Activated T-cell treated with anti-CD3 and anti-CD28 coated beads, Interleukin-2, amount 50 U/mL, for 4 hours (primary cell): ENCODE measurements at places on chromosomes 4 and X.
A peak's percentile ranks its signal among the peaks of the same experiment; 100 is the strongest.

- DNase-seq, result no peak
Observed at GRCh38 chr4:126238013-126238412, 923.3 kb downstream of the FAT4 start.

- no peak for DNase-seq
Observed at GRCh38 chr4:53925050-53925605, 139.3 kb downstream of the CHIC2 start.

- no peak for DNase-seq
Observed at GRCh38 chr4:176690716-176691115, 102.0 kb downstream of the VEGFC start.

GRCh38 chr4:143133977-143134376 lies 50.7 kb upstream of the USP38 start:
- DNase-seq, result no peak

DNA sequence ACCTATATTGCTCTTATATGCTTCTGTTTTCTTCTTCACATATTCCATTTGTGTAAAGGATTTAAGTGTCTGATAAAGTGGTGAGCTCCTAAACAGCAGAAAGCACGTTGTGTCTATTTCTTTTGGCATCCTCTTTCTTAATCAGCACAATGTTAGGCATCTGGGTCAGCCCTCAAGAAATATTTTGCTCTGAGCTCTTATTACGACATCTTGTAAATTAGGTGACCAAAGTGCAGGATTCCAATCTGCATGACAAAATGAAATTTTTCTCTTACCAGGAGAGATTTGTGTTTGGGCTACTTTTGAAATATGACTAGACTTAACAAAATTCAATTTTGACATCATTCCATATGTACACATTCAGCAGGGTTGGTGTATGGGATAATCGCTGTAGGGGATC lies 210.0 kb upstream of the IGFBP7 start:
- DNase-seq, result no peak

DNA sequence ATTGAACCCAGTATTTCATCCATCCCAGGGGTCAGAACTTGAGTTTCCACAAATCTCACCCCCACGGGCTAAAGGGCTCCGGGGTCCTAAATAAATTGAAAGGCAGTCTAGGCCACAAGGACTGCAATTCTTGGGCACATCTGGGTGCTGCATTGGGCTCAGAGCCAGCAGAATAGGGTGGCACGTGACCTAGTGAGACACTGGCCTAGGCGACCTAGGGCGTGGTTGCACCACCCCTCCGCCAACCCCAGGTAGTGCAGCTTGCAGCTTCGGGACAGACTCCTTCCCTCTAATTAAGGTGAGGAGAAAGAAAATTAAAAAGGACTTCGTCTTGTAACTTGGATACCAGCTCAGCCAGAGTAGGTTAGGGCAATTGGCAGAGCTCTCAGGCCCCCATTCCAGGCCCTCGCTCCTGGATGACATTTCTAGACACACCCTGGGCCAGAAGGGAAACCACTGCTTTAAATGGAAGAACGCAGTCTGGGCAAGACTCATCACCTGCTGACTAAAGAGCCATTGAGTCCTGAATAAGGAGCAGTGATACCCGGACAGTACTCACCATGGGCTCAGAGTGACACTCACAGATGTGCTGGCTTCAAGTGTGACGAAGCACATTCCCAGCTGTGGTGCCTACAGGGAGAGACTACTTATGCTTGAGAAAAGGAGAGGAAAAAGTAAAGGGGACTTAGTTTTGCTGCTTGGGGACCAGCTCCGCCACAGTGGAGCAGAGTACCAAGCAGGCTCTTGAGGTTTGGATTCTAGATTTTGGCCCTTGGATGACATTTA lies 735.4 kb downstream of the FSTL5 start:
- DNase-seq, result no peak

GRCh38 chr4:189204616-189205015 lies 736.1 kb upstream of the FRG1 start:
- DNase-seq, result no peak

DNA sequence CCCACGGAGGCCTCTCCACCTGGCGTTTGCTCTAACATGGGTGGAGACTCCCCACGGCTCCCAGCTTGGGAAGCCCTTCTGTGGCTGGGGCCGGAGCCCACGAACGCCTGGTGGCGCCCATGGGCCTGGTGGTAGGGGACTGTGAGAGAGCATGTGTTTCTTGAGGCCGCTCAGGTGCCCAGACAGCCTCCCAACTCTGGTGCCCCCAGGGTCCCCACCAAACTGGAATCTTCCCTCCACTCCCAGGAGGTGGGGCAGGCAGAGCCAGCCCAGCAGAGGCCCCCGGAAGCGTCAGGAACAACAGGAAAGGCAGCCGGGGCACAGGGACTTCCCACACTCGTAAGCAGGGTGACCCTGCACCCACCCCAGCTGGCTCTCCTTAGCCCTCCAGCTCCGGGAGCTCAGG lies 33.3 kb upstream of the FGFR3 start:
- DNase-seq, result no peak

DNA sequence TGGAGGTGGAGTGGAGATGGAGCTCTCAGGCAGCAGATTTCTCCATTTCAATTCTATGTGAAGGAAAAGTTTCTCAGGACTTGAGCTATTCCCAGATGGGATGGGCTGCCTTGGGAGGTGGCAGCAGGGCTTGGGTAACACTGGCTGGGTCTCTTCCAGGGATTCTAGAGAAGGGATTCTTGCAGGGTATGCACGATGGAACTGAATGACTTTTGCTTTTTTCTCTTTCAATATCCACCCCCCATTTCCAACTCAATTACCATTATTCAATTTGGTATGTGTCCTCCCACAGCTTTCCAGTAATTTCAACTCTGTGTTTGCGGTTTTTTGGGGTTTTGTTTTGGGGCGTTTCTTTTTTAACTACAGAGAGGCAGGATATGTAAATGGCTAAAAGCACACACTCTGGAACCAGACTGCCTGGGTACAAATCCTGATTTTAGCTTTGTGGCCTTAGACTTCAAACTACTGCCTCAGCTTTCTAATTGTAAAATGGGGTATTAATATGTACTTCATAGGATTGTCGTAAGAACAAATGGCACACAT lies 228.8 kb downstream of the EVC2 start:
- DNase-seq, result no peak

DNA sequence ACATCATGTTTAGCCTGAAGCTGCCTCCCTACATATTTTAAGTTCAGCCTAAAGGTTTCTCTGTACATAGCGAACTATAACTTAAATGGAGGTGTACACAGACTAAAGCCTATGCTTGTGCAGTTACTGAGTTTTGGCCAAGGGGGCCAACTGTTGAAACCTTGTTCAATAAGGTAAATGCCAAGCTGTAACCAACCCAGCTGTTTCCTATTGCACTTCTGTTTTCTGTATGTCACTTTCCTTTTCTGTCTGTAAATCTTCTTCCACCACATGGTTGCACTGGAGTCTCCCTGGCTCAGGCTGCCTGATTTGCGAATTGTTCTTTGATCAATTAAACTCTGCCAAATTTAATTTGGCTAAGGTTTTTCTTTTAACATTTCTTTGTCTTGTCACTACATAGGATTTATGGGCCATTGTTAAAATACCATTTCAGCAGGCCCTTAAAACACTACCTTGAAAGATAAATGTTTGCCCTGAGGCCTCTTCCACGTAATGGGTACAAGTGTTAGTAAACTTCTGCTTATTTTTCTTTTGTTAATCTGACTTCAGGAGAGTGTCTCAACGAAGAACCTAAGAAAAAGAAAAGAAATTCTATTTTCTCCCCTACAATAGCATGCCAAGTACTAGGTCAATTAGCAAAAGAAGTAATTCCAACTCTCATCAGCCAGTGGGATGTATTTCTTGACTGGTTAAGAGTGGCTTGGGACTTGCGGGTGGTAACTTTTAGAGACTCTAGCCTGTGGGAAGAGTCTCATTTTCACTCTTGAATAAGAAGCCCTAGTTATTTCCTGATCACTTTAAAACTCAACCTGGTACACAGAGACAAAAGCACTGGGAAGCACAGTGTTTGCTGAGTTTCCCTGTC lies 45.7 kb upstream of the PRSS12 start:
- DNase-seq, result no peak

DNA sequence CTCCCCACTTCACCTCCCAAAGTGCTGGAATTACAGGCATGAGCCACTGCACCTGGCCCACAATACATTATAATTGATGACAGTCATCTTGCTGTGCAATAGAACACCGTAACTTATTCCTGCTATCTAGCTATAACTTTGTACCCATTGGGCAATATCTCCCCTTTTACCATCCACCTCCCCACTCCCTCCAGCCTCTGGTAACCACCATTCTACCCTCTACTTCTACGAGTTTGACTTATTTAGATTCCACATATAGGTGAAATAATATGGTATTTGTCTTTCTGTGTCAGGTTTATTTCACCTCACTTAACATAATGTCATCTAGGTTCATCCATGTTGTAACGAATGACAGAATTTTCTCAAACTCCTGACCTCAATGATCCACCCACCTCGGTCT lies 8.2 kb upstream of the TEX11 start:
- no peak for DNase-seq

GRCh38 chr4:5469861-5470260 lies 238.5 kb downstream of the EVC2 start:
- no peak for DNase-seq

- DNase-seq, result no peak
Observed at GRCh38 chr4:124253080-124253479, 459.5 kb downstream of the ANKRD50 start.

- no peak for DNase-seq
Observed at GRCh38 chrX:39431893-39432292, 630.6 kb downstream of the MID1IP1 start.

- DNase-seq, result no peak
Observed at GRCh38 chr4:177660223-177660622, 218.0 kb upstream of the AGA start.

DNA sequence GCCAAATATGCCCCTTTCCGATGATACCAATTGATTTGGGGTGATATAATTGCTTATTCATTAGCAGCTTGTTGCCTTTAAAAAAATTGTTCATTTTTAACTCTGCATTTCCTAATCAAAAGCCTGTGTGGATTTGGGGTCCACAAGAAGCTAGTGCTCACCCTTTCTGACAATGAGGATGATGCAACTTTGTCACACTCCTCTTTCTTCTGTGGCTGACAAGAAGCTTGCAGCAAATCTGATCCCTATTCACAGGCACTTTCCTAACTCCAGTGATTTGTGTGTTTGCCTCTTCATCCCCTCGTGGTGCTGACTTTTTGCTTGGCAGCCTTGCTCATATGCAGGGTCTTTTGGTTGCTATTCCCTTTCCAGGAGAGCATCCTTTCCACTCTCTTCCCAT lies 182.7 kb upstream of the LDB2 start:
- no peak for DNase-seq

DNA sequence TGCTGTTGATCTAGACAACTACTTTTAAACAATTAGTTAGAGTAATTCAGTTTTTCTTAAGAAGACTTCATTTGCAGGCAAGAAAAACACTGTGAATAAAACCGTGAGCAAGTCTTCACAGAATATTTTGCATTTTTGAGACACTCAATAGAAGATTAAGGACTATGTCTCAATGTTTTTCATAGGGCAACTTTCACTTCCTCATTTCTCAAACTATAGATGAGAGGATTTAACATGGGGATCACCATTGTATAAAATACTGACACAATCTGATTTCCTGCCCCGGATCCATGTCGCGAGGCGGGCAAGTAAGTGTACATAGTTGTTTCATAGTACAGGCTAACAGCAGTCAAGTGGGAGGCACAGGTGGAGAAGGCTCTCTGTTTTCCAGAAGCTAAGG lies 108.8 kb upstream of the IGSF1 start:
- DNase-seq, result no peak

GRCh38 chr4:40227284-40227683 lies 30.5 kb downstream of the RHOH start:
- DNase-seq, result peak; percentile 56

GRCh38 chr4:839675-840443 lies 13.9 kb upstream of the CPLX1 start:
- DNase-seq, result no peak

DNA sequence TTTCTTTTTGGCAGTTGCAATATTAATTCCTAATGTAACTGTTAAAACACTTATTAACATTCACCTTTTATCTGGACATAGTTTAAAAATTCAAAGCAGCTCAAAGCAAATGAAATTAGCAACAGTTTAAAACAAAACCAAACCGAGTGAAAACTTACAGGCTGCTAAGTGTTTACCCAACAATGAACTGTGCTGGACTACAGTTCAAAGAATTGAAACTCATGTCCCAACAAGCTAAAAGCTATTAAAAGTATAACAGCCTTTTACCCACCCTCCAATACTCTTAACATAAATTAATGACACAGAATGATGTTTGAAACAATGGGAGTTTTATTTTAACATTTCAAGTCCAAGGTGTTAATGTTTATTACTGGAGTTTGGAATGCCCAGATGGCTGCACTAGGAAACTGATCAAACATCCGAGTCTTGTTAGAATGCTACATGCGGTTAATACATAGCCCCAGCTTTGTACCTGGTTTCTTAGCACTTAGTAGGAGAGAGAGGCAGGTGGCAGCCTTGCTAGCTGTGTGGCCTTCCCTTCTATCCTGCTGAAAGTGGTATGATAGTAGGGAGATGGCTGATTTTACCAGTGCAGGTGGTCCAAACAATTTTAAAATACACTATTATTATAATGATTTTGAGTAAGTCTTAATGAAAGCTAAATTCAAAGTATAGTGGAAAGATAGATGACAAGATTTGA lies 21.1 kb upstream of the FRYL start:
- DNase-seq, result no peak

- DNase-seq, result no peak
Observed at GRCh38 chr4:70927502-70928137, 25.5 kb downstream of the MOB1B start.

DNA sequence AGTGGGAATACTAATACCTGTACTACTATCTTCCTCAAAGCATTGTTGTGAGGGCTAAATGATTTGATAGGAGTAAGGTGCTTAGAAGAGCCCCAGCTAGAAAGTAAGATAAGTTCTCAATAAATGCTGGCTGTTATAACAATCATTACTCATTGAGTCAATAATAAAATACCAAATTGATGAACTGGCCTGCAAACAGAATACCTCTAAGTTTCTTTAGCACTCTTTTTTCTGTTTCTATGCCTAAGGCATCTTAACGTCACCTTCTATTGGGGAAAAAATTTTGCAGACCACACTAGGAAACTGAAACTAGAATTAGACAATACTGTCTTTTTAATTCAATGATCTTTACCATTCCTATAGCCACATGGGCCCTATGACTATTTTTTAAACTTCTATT lies 1.2 kb downstream of the CLTRN start:
- DNase-seq, result no peak

- DNase-seq, result no peak
Observed at GRCh38 chr4:5206016-5206790, 154.9 kb downstream of the STK32B start.

- DNase-seq, result no peak
Observed at GRCh38 chr4:156437666-156438065, 484.0 kb upstream of the CTSO start.

- no peak for DNase-seq
Observed at GRCh38 chr4:92328095-92328494, 24.3 kb downstream of the GRID2 start.

DNA sequence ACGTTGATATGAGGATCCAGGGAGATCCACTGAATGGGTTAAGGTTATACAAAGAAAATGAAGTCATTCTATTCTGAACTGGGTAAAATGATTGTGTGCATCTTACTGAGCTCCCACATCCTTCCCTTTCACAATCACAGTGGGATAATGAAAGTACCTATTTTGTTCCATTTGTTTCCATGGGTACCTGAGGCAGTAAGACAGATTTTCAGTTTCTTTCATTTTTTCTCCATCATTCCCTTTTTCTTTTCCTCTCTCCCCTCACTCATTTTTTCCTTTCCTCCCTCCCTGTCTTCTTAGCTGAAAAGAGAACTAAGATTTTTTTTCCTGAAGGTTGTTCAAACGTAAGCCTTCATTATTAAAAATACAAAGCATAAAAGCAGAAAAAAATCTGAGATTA lies 4.6 kb downstream of the GRIA2 start:
- no peak for DNase-seq

- DNase-seq, result no peak
Observed at GRCh38 chr4:148986951-148987350, 544.7 kb upstream of the NR3C2 start.
